Fibroblast of the aortic adventitia (primary cell): ENCODE measurements at places on chromosomes 2 and 18. TPM values are rescaled to one million over a fixed set of nuclear protein-coding genes. Genes with fewer than 3 reads are reported as not detected.

- DNase-seq, result peak; percentile 50
Measured at GRCh38 chr2:55157474-55157884, 74.6 kb downstream of the CLHC1 start.

GRCh38 chr2:72136933-72137497 is 10.6 kb downstream of the CYP26B1 start:
- DNase-seq, result no peak

DNA sequence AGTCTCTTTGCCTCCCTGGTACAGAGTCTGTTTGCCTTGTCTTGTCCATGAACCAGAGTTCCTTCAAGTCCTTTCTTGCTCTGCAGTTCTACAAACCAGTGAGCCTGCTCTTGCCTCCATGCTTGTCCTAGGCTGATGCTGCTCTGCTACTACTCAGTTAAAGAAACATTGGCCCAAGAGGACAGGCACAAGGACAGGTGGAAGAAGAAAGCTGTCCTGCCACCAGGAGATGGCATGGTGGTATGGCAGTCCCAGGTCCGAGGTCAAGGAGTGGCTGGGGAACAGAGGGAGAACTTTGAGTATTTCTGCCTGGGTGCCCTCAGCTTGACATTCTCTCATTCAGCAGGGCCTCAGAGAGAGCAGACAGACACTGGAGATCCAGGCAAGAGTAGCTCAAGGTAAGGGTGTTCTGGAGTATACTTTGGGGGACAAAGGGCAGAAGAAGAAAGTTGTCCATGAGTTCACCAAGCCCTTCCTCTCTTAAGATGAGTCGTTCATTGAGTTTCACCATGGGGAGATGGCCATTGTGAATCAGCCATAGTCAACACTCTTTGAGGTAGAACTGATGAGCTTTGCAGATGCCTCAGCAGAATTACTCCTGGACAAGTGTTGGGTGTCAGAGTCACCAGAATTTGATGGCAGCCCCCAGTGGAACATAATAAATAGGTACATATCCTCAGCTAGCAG is 20.4 kb downstream of the TTC32 start:
- no peak for DNase-seq

DNA sequence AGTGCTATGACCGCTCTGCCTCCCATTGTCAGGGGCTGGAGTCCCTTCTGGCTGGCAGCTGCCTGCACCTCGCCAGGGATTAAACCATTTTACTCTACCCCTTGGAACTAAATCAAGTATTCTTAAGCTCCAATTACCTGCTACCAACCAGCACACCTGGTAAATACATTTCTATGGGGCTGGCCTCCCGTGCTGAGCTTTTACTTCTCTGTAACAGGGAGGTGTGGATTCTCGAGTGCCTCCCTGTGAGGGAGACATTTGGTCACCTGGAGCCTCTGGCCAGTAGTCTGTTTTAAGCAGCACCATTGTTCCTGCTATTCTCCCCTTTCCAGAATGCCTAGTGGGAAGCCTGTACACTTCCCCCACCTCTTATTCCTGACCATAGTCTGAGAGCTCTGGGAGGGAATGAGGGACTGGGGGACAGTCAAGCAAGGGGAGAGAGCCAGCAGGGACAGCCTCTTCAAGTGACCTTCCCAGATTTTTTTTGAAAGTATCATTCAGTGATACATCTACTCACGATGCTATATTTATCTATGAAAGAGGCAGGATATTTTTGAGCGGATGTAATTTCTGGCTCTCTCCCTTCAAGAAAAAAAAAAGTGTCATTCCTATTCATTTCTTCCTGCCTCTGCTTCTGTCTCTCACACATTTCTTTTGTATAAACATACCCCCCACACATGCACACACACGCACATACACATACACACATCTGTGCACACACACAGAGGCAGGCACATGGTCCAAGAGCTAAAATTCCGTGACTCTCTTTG is 112.8 kb downstream of the CAPN13 start:
- no peak for DNase-seq

GRCh38 chr2:152497481-152498052 is 162.6 kb downstream of the FMNL2 start:
- DNase-seq, result peak; percentile 93

GRCh38 chr2:102141970-102142828 is at the start of gene IL1R1:
TSS of gene IL1R1 (plus strand) at chr2:102142746. CDS start at chr2:102157725, 14,979 bp downstream.
- DNase-seq, result peak; percentile 74

- peak; percentile 68 for DNase-seq
Measured at GRCh38 chr18:77086656-77087392, 45.8 kb downstream of the MBP start.

DNA sequence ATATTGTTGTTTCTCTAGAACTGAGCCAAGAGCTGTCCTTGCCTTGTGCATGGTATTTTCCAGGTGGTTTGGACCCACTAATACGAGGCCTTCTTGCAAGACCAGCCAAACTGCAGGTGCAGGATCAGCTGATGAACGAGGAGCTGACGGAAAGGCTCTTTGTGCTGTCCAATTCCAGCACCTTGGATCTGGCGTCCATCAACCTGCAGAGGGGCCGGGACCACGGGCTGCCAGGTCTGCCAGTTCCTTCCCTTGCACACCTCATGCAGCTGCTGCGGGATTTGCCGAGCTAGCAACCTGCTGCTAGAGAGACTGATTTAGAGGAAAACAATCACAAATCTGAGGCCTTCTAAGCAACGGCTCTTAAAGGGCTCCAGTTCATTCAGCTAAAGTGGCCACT is 74.5 kb downstream of the TPO start:
- no peak for DNase-seq

- no peak for DNase-seq
Measured at GRCh38 chr18:37812961-37813360, 247.4 kb upstream of the CELF4 start.

- DNase-seq, result no peak
Measured at GRCh38 chr2:61443342-61444041, 27.4 kb downstream of the USP34 start.

DNA sequence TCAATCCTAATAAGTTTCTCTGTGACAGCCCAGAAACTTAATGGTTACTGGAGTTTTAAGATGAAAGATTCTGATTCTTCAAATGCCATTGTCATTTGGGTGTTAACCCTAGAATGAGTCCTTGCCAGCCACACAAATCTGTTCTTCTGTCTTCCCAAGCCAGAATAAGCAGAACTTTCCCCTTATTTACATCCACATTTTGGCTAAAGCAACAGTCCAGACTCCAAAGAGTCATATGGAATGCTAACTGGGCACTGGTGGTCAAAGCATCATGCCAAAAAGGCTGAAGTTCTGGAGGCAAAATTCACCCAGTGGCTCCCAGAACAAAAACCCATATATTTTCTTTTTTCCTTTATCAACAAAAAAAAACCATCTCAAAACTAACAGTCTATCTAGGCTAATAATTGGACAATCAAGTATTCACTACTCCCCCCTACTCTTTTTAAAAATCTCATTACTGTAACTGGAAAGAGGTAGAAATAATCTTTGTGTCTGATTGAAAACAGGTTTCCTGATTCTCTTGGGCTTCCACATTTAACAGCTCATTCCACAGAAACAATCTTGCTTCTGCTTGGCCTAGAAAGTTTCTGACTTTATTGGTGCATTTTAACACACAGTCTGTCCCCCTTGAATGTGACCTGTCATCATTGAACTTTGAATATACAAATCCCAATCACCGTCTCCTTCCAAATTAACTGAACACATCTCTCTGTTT is 89.6 kb upstream of the SETBP1 start:
- peak; percentile 71 for DNase-seq

DNA sequence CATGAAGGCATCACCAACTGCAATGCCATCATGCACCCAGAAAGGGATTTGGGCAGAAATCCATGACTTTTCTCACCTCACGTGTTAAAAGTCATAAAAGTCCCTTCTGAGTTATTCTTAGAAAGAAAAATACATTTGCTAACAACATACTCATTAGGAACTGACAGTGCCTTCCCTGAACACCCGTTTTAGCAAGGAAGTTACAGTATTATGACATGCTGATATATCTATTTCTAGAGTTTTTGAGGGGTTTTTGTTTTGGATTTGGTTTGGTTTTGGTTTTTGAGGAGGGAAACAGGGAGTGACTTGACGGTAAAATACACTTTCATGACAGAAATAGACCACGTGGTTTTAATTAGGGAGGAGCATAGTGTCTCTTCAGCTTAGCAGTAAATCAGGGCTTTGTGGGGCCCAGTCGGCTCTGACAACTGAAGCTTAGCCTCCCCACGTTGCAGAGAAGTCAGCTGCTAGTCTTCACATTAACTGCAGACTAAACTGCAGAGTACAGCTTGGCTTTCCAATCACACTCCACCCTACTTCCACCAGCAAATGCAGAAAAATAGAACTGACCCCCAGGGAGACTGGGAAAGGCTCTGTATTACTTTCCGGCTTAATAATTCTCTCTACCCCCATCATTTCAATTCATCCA is 141.4 kb downstream of the FAM124B start:
- peak; percentile 62 for DNase-seq

- no peak for DNase-seq
Measured at GRCh38 chr2:67839668-67840067, 223.1 kb downstream of the C1D start.

DNA sequence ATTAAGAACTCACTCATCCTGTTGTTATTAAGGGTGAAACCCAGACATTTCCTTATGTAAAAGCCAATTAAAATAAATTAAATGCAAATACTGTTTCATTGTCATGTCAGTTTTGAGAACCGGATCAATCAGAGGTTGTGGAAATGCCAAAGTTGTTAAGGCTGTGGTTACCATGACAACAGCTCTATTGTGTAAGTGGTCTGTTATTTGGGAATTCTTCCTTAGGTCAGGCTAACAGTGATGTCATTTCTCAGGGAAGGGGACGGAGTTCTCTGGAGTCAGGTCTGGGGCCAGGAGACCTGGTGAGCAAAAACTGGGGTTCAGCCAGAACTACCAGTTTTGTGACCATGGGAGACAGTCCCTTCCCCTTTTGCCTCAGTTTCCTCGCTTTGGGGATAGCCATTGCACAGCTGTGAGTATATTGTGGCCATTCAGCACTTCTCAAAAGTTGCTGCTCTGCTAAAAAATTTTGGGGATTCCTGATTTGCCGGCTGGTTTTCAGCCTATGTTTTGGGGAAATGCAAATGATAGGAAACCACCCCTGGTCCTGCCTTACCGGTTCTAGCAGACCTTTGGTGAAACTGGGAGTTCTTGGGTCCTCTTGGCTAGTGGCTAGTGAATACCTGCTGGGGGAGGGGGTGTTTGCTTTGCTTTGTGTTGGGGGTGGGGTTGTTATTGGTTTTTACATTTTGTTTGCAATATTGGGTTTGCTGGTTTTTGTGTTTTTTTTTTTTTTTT is 21.6 kb downstream of the HPCAL1 start:
- DNase-seq, result peak; percentile 30

GRCh38 chr18:61606759-61607158 is 273.5 kb downstream of the CDH20 start:
- DNase-seq, result peak; percentile 94

GRCh38 chr18:27413495-27414401 is 228.6 kb upstream of the CHST9 start:
- peak; percentile 75 for DNase-seq

DNA sequence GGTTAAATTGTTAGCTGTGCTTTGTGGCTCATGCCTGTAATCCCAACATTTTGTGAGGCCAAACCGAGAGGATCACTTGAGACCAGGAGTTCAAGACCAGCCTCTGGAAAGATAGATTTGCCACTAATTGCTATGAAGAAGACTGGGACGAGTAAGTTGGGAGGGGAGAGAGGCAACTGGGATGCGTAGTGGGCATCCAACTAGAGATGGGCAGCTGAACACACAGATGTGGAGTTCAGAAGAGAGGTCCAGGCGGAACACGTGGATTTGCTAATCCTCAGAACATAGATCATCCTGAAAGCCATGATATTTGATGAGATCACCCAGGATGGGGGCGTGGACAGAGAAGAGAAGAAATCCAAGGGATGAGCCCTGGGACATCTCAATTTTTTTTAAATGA is 48.7 kb downstream of the CYP26B1 start:
- DNase-seq, result no peak

- peak; percentile 65 for DNase-seq
Measured at GRCh38 chr2:168851674-168852320, 38.4 kb downstream of the SPC25 start.

- DNase-seq, result no peak
Measured at GRCh38 chr2:176270100-176270750, 983 bp downstream of the MTX2 start.

DNA sequence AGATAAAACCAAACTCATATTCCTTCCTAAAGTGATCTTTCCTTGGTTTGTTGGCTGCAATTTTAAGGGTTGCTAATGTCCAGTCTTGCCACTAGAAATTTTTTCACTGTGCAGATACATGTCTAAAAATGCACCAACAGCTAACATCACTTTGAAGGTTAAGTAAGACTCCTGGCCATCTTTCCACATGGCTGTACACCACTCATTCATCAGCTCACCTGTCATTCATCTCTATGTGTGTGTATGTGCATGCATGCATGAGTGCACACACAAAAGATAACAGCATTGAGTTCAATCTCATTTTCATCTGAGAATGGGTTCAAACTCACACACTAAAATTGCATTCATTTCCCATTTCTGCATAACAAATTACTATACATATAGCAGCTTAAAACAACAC is 203.8 kb downstream of the PDE11A start:
- DNase-seq, result no peak

DNA sequence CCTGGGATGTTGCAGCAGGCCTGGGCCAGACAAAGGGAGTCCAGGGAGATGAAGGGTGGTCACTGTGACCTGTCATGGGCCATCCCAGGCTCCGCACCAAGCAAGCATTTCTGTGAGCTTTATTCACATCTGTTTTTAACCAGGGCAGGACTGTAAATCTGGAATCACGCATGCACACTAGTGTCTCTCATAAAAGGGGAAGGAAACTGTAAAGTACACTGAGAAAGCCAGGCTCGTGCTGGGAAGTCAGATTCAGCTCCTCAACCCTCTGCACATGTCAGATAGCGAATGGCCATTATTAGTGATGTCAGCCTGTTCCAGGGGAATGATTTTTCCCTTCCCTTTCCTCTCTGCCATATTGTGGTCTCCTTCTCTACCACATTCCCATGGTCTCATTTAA is 818.6 kb upstream of the RAB6C start:
- DNase-seq, result no peak

GRCh38 chr2:24986372-24986771 is 14.6 kb upstream of the DNAJC27 start:
- peak; percentile 41 for DNase-seq

DNA sequence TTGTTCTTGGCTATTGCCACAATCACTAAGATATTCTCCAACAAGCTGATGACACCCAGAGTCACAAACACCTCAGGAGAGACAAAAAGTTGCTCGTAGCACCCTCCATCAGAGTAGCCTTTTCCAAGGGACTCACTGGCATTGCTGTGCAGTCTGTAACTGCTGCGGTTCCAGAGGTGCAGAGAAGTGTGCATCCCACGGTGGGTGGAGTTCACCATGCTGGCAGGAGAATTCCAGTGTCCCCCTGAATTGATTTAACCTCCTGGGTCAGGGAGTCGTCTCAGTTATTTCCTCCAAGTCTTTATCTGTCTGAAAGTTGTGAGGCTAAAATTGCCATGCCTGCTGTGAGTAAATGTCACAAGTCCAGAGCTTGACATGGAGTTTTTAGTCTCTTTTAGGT is 443 bp downstream of the MC4R start:
- no peak for DNase-seq

RUFY4 gene
- total RNA-seq, result not detected in 2 replicates

TUBB8B gene
- not detected in 2 replicates for total RNA-seq

DAPL1 gene
- total RNA-seq, result not detected in 2 replicates

HTR2B gene
- 17.4 and 33.0 TPM in 2 replicates for total RNA-seq

ZNF396 gene
- 2.0 and 2.4 TPM in 2 replicates for total RNA-seq

STARD6 gene
- total RNA-seq, result not detected in 2 replicates

GALNT5 gene
- total RNA-seq, result 11.4 and 38.3 TPM in 2 replicates
